ENCODE measurements at places on chromosomes 2 and 18.

- DNase-seq: no peak
Observed at GRCh38 chr2:183579686-183580085, 455.4 kb downstream of the NUP35 start.

GRCh38 chr2:142980246-142981068 lies 103.0 kb downstream of the KYNU start:
- DNase-seq: no peak

DNA sequence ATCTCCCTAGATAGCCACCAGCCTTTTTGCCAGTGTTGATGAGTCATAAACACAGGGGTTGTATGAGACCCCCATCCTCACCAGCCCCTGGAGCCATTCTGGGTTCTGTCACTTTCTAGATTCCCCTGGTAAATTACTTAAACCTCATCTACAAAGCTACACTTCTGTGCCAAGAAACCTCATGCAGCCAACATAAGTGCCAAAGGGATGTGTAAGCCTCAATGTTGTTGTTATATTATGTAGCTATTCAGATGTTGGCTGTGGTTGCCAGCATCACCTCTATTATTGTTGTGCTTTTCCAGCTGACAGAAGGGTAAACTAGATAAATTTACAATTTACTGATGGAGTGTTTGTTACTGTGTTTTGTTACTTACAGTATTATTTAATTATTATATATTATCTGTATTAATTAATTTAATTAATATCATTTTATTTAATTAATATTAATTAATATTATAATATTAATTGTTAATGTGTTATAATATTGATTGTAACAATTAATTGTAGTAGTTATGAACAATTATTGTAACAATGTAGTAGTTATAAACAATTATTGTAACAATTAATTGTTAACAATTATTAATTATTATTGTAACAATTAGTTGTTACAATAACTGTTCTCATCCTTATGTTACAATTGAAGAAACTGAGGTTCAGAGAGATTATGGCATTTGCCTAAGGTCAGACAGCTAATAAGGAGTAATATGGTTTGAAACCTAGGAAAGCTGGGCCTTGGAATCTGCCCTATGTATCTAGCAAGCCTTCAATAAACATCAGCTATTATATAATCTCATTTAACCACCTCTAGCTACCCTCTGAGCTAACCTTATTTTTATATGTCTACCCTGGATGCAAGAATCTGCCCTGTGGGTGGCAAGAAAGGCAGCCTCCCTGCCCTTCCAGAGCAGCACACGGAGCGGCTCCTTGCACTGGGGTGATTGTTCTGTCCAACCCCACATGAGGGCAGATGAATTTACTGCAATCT lies 36.1 kb downstream of the PSTPIP2 start:
- no peak for DNase-seq

DNA sequence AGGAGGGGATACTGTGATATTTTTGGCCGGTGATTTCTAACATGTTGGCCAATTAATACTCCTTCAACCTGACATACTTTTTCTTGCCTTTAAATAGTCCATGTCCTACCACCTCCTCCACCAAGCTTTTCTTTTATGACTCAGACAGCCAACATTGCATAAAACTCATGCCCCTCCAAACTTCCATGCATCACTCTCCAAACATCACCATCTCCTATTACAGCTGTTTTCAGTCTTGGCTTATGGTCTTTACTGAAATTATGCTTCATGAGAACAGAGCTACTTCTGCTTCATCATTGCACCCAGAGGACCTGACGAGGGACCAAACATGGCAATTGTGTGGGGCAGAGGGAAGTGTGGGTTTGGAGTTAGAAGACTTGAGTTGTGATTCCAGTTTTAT lies 305.4 kb downstream of the LPIN1 start:
- no peak for DNase-seq

DNA sequence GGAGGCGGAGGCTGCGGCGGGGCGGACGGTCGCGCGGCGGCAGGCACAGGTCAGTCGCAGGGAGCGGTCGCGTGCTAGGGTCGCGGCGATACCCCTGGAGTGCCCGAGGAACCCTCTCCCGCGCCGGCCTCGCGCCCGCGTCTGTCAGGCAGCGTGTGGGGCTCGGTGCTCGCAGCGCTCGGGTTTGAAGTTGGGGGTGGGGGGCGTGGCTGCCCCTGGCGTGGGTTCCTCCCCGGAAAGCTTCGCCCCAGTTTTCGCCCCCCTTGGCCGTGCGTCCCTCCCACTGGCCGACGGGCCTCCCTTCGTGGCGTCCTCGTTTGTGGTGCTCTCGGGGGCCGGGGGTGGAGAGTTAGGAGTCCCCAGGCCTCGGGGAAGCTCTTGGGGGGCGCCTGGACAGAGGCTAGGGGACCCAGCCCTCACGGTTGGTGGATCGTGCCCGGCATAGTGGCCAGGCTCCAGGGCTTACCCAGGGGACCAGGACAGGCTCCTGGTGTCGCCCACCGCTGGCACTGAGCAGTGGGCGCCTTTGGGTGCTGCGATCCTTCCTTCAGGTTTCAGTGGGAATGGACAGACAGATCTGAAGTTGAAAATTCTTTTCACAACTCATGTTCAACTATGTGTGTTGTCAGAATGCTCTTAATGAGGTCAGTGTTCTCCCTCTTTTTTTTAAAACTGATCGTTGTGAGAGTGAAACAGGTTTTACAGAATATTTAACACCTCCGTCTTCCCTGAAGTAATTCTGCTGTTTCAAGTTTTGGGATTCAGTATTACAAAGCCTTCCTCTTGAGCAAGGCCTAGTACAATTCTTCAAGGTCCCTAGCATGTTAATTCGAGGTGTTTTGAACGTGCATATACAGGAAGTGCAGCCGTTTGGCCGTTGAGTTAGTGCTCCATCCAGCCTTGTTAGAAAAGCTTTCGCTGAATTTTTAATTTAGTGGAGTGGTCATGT lies 604 bp downstream of the RALBP1 start:
- peak; percentile 33 for DNase-seq

GRCh38 chr2:235728800-235729556 lies 235.1 kb downstream of the AGAP1 start:
- no peak for DNase-seq

DNA sequence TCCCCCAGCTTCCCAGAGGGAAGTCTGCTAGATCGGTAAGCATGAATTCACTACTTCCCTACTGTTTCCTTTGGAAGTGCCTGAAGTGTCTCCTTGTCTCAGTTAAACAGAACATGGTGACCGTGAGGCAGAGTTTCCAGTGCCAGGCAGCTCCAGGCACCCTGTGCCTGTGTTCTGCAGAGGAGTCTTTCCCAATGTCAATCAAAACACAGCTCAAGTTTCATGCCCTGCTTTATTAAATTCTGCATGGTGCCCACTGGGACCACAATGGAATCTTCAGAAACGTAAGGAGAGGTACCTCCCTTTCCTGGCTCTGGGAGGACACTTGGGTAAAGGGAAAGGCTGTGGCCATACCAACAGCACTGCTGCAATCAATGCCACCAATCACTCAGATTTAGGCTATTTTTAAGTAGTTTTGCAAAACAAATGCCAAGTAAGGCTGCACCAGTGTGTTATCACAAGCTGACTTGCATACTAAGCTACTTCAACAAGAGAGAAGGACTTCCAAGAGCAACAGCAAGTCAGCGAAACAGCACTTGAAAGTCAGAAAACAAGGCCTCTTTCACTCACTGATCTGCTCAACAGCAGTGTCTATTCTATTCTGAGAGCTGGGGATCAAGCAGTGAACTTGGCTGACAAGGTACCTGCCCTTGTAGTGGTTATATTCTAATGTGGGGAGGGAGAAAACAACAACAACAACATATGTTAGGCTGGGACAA lies 14.9 kb downstream of the LPIN2 start:
- DNase-seq: no peak

GRCh38 chr2:196925768-196926561 lies 542 bp downstream of the PGAP1 start:
- DNase-seq: no peak

Measured in stimulated activated CD4-positive, alpha-beta T cell treated with anti-CD3 and anti-CD28 coated beads, Interleukin-12 subunit alpha, Interleukin-12 subunit beta, amount 100 ng/mL, for 48 hours (primary cell).